Naive thymus-derived CD8-positive, alpha-beta T cell (primary cell): ENCODE measurements at places on chromosomes 1 and 21.
A peak's percentile ranks its signal among the peaks of the same experiment; 100 is the strongest.

DNA sequence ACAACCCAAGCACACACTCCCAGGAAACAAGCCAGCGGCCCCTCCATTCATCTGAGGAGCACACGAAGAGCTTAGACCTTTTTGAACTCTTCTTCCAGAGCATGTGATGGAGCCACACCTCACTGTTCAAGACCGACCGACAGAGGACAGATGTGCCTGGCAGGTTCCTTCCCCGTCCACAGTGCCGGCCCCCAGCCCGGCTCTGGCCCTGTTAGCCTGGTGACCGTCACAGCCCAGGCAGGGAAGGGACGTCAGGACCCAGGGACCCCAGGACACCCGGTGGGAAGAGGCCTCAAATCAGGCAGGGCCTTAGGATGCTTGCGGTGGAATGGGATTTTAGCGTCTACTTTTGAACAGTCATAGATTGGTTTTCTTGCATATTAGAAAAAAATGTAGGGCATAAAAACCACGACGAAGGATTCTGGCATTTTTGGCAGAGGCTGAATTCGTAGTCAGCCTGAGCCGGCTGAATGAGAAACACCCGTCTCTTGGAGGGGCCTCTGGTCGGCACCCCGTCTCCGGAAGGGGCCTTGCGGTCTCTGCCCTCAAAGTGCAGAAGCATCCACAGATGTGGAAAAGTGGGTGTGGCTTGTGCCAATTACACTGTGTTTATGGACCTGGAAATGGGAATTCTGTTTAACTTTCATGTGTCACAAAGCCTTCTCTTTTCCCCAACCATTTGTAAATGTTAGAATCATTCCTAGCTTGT is 79.3 kb downstream of the SIK1 start:
- no peak for DNase-seq

DNA sequence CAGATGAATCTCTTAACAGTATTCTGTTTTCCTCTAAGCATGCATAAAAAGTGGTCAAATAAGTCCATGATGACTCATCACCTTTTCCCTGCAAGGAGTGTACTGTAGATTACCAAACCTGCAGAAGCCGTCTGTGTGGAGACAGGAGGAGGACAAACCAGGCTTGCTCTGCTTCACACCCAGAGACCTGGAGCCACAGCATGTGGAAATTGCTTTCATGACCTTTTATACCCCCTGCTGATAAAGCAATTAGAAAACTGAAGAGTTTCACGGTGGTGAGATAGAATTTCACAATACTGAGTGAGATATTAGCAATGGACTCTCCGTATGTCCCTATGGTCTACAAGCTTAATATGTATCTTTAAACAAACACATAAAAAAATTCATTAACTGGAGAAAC is 9.4 kb downstream of the CORT start:
- no peak for DNase-seq

DNA sequence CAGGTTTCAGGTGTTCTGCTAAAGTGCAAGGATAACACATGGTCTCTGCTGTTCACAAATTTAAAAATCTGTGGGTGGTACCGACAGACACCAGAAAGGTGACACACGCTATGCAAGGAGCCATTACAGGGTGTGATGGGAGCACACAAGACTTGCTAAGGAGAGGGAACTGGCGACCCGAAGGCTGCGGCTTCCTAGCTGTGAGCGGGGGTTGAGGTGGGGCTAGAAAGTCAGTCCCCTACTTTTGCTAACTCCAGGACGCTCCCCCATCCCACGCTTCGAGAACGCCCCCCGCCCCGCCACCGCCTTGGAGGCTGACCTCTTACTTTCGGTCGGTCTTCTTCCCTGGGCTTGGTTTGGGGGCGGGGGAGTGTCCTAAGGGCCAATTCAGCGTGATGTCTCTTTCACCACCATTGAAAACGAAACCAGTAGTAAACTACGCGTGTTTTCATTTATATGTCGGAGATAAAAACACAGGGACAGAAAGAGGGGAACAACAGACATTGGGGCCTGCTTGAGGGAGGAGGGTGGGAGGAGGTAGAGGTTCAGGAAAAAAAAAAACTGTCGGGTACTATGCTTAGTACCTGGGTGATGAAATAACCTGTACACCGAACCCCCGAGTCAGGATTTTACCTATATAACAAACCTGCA is 1.1 kb downstream of the CKS1B start:
- DNase-seq, result peak; percentile 36

- DNase-seq, result no peak
Observed at GRCh38 chr1:178273707-178274410, 180.0 kb downstream of the RASAL2 start.

GRCh38 chr1:96364576-96364975 is 357.0 kb upstream of the PTBP2 start:
- DNase-seq, result no peak

DNA sequence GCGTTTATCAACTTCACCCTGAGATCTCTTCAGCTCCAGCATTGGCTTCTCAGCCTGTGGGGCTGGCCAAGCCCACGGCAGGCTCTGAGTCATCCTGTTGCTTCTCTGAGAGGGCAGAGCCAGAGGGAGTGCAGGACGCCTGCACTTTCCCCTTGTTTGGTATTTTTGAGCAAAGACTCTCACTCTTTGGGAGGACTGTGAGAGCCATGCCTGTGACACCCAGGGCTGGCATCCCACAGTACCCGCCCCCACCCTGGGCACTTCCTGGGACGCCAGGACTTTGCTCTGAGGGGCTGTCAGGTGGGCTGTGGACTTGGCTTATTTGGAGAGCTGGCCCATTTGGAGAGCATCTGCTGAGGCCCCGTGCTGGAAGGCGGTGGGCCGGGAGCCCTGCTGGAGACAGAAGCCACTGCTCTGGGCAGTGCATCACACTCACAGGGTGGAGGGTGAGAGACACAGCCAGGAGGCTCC is 37.4 kb downstream of the VANGL1 start:
- no peak for DNase-seq

DNA sequence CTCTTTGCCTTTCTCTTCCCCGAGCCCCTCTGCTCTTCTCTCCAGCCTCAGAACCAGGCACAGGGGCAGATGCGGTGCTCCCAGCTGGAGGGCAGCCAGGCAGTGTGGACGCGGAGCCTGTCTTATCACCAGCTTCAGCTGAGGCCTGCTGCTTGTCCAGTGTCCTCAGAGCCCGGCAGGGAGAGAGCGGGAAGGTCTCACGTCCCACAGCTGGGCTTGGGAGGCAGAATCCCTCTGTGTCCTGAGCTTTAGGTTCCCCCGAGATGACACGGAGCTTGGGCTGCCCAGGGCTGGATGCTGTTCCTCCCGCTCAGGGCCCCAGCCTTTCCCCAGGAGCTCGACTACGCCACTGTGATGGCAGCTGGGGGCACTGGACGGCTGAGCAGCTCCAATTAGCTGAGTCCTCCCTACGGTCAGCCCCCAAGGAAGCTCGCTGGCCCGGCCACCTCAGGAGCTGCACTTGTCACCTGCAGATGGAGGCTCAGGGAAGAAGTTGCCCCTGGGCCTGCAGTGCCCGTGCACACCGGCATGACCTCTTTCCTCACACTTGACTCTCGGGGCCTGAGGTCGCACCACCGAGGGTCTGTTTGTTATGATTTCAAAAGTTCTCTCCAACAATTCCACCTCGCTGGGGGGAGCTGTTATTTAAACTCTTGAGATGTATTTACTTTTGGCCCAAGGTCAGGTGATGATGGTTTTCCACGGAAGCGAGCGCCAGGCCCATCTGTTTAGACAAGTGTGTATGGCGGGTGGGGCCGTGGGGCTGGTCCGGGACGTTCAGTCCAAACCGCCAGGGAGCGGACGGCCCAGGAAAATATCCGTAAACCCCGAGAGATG is 127.3 kb downstream of the SIK1 start:
- DNase-seq, result no peak

GRCh38 chr1:24503870-24504523 is 1.4 kb downstream of the RCAN3 start:
- no peak for DNase-seq

DNA sequence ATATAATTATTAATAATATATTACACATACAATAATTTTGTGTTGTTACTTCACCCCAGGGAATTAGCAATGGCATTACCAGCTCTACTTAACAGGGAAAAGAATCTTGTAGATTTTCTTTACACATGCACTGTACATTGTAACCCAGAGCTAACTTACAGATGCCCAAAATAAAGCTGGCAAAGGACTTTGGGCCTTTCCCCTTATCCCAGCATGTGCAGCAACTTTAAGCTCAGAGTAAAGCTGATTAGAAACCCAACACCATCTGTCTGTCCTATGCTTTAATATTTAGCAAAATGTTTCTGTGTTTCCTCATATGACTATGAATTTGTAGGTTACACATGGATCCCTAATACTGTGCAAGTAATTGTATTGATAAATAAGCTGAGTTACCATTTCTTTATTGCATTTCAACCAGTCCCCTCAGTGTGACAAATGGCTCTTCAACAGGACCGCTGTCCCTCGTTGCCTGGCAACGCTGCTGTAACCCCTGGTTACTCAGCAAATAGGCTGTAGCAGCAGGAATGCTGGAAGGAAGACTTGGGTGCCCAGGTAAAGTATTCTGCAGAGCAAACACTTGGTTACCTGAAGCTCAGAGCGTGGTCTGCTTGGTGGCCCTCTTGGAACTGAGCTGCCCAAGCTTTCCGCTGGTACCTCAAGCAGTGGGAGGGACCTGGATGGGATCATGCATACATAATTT is at the start of gene USH2A:
USH2A (minus strand) TSS at position 628 of the 700 bp plus-strand sequence. CDS start 1,112 bp downstream, outside the sequence.
- DNase-seq, result no peak

- no peak for DNase-seq
Observed at GRCh38 chr1:226638001-226638601, 89.5 kb downstream of the STUM start.

DNA sequence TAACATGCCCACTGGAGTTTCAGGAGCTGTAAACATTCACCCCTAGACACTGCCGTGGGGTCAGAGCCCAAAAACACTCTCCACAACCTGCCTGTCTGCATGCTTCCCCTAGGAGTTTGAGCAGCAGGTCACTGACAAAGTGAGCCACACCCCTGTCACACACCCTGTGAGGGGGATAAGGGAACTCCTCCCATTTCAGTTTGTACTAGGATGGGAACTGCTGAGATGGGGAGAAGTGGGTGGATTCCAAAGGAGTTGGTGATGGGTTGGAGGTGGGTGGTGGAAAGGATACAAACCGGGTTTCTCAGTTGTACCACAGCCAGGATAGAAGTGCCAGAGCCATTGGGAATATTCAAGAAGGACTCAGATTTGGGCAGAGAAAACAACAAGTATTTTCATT is 140.2 kb downstream of the MIS18A start:
- DNase-seq, result no peak

DNA sequence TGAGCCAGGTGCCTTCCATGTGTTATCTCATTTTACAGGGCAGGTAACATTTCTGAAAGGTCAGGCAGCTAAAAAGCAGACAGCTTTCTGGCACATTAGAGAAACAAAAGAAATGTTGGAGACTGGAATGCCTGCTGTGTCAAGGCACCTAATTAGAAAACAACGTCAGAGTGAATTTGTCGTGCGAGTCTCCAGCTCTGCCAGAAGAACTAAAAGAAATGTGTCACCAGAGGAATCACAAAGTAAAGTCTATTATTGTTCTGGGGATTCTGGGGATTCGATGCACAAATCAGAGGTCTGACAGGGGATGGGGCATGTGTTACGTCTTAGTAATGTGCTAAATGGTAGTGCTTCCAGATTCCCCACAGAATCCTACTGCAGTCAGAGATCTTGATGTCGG is 89.3 kb downstream of the EDEM3 start:
- no peak for DNase-seq

GRCh38 chr21:31726407-31726806 is 5.5 kb downstream of the SCAF4 start:
- no peak for DNase-seq

DNA sequence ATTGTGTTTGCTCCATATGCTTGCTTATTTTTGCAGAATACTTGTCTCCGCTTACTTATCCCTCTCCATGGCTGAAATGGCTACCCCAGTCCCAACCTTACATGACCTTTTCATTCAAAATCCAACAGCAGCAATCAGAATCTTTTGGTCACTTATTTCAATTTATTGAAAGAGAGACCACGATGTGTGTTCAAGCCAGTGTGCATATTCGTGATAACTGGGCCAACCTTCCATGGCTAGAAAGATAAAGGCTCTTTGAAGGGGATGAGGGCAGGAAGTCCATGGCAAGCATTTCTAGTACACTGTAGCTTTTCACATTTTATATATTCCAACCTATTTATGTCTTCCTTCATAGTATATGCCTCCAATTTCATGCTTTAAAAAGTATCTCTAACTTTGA is 23.1 kb downstream of the HSD11B1 start:
- DNase-seq, result no peak

GRCh38 chr1:231866392-231867331 is 240.1 kb downstream of the DISC1 start:
- DNase-seq, result peak; percentile 77

- no peak for DNase-seq
Observed at GRCh38 chr21:14870853-14871149, 194.0 kb downstream of the NRIP1 start.

DNA sequence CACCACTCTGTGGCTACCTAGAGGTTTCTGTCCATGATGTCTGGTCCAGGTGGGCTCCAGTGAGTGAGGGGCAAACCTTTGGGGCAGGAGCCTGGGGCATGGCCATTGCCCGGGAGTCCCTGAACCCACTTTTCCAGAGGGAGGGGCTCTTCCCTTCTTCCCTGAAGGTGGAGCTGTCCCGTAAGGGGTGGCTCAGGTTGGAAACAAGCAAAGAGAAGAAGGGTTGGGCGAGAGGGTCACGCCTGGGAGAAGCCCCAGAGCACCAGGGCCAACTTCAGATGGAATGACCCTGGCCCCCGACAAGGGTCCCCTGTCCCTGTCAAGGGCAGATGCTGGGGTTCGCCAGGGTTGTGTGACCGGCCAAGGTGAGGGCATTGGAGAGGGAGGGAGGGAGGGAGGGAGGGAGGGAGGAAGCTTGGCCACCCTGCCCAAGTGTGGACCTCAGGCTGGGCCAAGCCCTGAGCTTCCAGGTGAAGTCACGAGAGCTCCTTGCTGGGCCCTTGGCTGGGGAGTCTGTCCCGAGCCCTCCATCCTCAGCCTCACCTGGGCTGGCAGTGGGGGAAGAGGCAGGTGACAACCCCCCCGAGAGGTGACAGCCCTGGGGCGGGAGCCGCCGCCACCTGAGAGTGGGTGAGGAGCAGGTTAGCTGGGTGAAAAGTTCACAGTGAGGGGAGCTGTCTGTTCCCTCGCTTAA is 69.6 kb downstream of the DHRS3 start:
- no peak for DNase-seq

- no peak for DNase-seq
Observed at GRCh38 chr1:182338806-182339370, 52.7 kb downstream of the GLUL start.

- no peak for DNase-seq
Observed at GRCh38 chr1:113136476-113136875, 63.5 kb downstream of the LRIG2 start.

- DNase-seq, result no peak
Observed at GRCh38 chr1:153488731-153489130, 28.3 kb upstream of the S100A7 start.

- DNase-seq, result no peak
Observed at GRCh38 chr21:32021319-32021994, 148.6 kb downstream of the HUNK start.
